Stimulated activated CD4-positive, alpha-beta T cell treated with anti-CD3 and anti-CD28 coated beads, TNF-alpha, amount 100 ng/mL, for 4 hours (primary cell): ENCODE measurements at places on chromosomes 6 and 20.

DNA sequence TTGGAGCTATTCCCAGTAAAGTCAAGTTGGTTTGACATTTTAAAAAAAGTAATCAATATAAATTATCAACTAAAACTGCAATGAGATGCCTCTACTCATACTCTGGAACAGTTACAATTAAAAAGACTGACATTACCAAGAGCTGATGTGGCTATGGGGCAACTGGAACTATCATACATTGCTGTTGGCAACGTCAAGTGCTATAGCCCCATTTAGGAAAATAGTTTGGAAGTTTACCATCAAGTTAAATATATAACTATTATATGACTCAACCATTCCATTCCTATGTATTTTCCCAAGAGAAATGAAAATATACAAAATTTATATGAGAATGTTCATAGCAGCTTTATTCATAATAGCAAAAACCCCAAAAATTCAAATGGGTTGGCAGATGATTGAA, 111.4 kb upstream of the HDGFL1 start:
- no peak for DNase-seq

DNA sequence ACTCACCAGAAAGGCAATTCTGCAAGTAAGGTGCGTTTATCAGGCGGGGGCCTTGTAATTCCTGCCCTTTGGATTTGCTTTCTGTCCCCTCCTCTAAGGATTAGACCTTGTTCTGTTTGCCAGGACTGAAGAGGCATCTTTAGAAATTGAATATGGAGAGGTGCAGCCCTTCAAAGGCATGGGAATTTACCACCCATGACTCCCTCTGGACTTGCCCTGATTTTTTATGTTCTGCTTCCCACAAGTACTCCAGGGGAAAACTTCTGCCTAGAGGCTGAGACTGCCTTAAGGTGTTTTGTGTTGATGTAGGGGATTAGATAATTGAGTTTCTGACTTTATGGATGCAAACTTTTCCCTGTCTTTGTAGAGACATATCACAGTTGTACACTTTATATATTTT, 30.2 kb downstream of the SYTL3 start:
- DNase-seq = no peak

DNA sequence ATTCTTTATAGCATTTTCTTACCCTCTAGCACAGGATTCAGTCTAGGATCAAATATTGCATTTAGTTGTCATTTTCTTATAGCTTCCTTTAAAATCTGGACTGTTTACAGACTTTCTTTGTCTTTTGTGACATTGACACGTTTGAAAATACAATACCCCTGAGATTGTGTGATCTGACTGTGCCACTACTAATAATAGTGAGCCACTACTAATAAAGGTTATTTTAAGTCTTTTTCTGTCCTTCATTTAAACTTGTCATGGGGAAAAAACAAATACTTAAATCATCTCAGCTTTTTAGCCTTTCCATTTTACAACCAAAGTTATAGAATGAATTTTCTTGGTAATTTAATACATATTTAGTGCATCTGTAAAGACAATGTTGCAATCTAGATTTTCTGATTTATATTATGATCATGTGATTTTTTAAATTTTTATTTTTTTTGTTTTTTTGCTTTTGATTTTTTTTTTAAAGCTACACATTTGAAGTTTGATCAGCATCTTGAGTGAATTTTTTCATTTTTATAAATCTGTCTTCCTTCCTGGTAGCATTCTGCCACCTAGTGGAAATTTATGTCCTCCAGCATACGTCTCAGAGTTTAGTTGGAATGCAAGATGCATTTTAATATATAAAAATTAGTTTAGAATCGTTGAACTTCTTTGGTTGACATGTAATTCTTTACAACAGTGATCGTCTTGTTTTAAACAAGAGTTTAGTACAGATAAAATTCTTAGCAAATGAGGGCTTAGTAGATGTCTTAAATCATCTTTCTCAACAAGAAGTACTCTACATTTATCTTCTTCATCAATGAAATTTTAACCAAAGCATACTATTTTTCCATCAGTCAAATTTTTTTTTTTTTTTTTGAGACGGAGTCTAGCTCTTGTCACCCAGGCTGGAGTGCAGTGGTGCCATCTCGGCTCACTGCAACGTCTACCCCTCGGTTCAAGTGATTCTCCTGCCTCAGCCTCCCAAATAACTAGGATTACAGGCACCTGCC, 119.4 kb downstream of the NCOA3 start:
- DNase-seq = no peak

- DNase-seq = no peak
These were observed 47.9 kb downstream of the FOXO3 start for GRCh38 chr6:108608453-108609275.

DNA sequence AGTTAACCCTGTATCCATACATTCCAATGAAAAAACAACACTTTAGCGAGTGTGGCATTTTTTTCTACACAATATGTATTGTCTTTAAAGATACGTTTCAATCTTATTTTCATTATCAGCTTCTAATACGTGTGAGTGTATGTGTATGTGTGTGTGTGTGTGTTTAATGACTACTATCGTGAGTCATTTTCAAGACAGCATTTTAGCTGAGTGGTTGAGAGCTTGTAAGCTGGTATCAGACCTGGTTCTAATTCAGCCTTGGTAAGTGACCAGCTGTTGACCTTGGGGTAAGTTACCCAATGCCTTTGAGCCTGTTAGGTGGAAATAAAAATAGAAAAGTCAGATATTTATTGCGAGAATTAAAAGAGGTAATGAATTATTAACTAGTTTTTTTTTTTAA, 320.0 kb upstream of the NT5E start:
- no peak for DNase-seq

GRCh38 chr20:60835876-60836275, 416.2 kb upstream of the CDH4 start:
- DNase-seq = no peak

- no peak for DNase-seq
These were observed 57.1 kb downstream of the HNF4A start for GRCh38 chr20:44412402-44413144.

GRCh38 chr20:1965520-1966351, 28.1 kb downstream of the PDYN start:
- peak; percentile 69 for DNase-seq

- DNase-seq = no peak
These were observed 34.7 kb upstream of the SYNCRIP start for GRCh38 chr6:85677234-85677956.

GRCh38 chr6:34757687-34758274, 476 bp downstream of the SNRPC start:
- DNase-seq = no peak

GRCh38 chr6:31680226-31681134, at the start of gene LY6G5C:
TSS of gene LY6G5C (minus strand) at chr6:31681067. CDS start at chr6:31680373, 694 bp downstream.
- DNase-seq = peak; percentile 44

- no peak for DNase-seq
These were observed 177.6 kb downstream of the SASH1 start for GRCh38 chr6:148520109-148520841.

GRCh38 chr6:34455831-34456230, 10.0 kb upstream of the PACSIN1 start:
- DNase-seq = no peak

DNA sequence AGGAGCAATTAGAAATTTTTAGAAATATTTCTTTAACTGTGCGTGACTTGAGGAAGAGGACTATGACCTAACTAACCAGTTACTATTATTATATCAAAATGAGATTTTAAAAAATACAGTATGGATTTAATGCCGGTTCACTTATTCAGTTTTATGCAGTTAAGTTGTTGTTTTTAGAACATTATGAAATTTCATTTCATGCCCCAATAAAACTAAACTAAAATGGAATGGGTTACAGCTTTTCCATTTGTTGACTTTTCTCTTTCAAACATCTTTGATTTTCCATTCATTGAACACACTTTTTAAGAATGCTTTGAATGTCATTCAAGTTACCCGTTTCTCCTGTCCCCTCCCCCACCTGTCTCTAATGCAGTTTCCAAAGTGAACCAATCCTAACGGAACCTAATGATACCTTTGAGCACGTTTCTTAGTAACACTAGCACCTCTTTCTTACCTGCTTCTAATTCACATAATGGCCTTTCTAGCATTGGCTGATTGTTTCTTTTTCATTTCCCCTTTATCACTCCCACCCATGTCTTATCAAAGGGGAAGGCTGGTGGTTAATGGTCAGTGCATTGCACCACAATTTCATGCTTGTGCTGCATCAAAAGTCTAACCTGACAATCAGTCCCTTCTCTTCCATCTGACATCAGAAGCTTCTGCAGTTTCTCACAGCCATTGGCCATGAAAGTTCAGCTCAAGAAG, 262.2 kb upstream of the TAB2 start:
- no peak for DNase-seq

DNA sequence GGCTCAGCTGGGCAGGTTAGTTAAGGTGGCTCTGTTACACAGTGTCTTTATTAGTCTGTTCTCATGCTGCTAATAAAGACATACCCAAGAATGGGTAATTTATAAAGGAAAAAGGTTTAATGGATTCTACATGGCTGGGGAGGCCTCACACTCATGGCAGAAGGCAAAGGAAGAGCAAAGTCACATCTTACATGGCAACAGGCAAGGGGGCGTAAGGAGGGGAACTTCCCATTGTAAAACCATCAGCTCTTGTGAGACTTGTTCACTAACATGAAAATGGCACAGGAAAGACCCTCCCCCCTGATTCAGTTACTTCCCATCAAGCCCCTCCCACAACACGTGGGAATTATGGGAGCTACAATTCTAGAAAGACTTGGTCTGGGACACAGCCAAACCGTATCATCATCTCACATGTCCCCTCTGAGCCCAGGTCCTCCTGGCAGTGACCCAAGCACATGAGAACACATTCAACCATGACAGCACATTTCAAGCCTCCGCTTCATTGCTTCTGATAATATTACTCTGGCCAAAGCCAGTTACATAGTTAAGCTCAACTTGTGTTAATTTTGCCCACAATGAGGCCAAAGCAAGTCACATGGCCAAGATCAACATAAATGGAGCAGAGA, 383.9 kb downstream of the PLCB1 start:
- DNase-seq = no peak

DNA sequence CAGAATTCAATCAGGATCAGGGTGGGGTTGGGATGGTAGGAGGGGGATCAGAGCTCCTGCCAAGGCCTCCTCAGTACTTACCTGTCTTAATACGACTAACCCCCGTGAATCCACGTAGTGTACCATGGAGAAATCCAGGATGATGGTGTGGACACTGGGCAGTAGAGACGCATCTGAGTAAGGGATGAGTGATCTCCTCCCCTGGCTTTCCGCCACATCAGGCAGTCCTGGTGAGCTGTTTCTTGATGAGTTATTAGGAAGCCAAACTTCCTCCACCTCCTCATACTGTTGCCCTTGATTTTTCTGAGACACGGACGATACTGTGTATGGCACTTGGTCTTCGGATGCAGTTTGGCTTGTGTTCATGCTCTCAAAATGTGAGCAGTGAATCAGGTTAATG, 34.2 kb upstream of the SRPK1 start:
- DNase-seq = no peak

DNA sequence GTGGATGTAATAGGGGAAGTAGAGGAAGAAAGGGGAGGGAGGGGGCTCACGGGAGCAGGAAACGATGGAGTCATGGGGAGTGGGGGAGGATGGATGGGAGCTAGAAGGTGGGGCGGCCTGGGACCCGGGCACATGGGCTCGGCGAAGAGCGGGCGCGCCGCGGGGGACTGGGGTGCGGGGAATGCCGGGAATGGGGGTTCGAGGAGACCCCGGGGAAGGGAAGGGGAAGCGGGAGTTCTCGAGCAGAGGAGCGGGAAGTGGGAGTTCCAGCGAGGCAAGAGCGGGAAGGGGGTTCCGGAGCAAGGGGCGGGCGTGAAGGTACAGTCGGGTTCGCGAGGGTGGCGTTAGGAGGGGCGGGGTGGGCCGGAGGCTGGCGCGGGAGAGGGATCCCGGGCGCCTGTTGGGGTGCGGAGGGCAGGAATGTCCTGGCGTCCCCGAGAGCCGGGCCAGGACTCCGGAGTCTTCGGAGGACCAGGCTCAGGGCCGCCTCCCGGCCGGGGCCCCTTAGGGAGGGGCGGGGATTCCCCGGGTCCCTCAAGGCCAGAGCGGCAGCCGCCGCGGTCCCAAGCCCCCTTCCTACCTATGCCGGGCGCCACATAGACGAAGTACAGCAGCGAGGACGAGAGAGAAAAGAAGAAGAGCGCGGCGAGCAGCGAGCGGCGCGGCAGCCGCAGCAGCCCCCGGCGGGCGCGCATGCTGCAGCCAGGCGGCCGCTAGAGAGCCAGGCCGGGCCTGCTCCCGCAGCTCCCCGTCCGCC, 504 bp downstream of the B4GALT5 start:
- peak; percentile 6 for DNase-seq

GRCh38 chr6:14965424-14966075, 280.3 kb upstream of the JARID2 start:
- DNase-seq = no peak

DNA sequence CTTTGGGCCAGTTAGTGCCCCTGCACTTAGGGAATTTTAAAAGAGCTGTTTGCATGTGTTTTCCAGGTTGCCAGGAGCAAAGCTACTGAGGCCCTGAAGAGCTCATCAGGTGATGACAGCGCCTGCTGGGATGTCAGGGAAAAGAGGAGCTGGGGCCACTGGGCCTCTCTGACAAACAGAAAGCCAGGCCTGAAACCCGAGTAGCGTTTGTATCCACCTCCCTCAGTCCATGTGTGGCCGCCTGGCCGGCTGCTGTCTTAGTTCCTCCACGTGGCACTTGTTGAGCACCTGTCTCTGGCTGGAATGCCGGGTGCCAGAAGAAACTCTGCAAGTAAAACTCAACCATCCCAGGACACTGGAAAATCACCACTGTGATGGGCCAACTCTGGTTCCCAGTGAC, 601.2 kb downstream of the CDH26 start:
- DNase-seq = no peak

GRCh38 chr6:30062471-30063178, 1.6 kb downstream of the POLR1H start:
- DNase-seq = no peak

GRCh38 chr6:150844371-150844770, 21.1 kb upstream of the MTHFD1L start:
- DNase-seq = no peak

DNA sequence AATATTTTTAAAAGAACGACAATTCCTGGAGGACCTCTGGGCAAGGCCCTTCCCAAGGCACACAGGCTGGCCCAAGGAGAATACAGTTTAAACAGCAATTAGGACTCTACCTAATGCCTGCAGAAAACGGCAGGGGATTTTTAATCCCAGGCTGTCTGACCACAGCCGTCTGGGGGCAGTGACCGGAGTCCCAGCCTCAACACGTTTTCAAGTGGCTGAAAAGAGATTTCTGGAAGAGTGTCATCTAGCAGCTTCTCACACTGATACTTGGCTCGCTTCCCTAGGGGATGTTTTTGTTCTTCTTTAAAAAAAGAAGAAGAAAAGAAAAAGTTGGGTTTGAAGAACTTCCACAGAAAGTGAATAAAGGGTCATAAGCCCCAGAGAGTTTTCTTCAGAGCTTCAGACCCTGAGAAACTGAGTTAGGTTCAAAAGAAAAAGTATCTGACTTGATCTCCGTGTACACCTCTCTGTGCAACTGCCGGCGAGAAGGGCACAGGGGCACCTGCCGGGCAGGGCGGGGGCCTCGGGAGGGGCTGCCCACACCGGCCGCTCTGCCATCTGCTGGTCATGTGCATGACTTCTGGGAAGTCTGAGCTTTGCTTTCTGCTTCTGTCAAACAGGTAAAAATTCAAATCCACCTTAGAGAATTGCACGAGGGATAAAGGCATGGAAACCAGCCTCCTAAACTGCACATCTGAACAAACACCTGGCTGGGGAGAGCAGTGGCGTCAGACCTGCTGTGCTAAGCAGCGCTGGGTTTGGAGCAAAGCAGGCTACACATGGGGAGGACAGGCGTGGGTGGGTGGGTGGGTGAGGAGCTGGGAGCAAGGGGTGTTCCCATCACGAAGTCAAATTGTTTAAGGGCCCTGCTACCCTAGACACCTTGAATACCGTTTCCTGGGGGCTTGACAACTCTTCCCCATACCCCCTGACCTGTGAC, 33.0 kb downstream of the RRBP1 start:
- no peak for DNase-seq

GRCh38 chr6:163943607-163944385, 529.3 kb downstream of the QKI start:
- DNase-seq = no peak
